ENCODE measurements at places on chromosomes 13 and 19.
A peak's percentile ranks its signal among the peaks of the same experiment; 100 is the strongest.

GRCh38 chr13:61170856-61171255, 244.8 kb downstream of the PCDH20 start:
- DNase-seq, result no peak

DNA sequence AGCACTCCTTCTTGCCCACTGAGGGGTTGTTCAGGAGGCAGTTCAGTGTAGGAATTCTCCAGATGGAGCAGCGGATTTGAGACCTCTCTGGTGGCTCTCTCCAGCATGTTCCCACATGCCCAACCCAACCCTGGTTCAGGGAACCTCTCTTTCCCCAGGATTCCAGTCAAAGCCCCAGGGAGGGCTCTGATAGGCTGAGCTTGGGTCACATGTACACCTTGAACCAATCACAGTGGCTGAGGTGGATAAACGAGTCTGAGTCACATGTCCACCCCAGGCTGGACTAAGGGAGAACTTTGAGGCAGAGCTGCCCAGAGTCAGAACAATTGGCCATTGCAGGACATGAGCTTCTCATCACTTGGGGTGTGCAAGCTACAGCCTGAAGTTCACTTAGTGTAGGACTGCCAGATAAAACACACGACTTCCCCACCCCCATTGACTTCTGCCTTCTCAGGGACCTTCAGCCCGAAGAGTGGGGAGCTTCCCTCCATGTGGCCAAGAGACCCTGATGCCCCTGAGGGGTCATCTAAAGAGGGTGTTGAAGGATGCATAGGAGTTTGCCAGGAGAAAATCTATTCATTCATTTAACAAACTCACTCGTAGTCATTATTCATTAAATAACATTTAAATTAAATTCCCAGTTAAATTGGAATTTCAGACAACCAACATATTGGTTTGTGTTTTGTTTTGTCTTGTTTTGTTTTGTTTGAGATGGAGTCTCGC, 4.0 kb upstream of the MAST3 start:
- peak; percentile 18 for DNase-seq

DNA sequence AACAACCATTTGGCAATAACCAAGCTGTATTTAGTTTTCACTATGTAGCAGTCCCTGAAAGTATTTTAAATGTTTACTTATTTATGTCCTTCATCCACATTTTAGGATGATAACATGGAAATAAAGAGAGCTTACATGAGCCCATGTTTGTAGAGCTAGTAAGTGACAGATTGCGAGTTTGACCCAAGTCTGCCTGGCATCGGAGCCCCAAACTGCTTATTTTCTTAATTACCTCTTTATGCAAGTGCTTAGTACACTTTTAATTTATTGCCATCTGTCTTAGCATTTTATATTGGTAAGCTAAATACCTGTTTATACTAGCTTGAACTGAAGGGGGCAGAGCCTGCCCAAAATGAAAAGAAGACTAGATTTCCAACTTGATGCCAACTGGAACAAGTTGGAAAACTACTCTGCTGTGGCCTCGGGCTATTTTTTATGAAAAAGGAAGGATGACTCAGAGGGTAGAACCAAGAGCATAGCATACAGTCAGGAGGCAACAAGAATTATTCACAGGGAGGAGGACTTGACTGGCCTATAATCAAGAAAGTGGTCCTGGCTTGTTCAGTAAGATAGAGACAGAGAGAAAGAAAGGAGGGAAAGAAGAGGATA, 150.2 kb downstream of the NDFIP2 start:
- peak; percentile 33 for DNase-seq

DNA sequence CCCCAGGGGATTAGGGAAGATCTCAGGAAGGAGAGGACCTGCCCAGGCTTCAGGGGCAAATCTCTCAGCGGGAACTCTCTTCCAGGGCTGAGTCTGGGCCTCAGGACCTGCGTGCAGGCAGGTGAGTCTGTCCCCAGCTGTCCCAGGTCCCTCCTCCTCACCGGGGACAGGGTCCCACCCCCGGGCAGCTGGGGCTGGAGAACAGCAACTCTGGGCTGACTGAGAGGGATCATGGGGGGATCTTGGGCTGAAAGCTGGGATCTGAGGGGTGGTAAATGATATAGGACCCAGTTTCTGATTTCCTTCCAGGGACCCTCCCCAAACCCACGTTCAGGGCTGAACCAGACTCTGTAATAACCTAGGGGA, 14.3 kb downstream of the LILRA1 start:
- DNase-seq, result no peak

DNA sequence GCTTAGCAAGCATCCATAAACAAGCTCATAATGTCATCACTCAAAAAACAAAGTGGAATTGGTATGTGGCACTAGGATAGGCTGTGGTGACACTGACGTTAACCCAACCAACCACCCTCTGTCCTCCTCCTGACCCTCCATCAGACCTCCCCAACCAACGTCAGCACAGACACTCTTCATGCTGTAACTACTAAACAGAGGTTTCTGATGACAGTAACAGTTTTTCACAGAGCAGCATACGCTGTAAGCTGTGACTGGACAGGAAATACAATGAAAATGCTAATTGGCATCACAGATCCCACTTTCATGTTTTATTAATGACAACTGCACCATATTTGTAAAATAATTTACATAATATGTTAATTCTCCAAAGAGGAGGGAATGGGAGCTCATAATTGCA, 238.0 kb downstream of the IRS2 start:
- no peak for DNase-seq

GRCh38 chr13:114146173-114146572, 13.8 kb upstream of the RASA3 start:
- no peak for DNase-seq

DNA sequence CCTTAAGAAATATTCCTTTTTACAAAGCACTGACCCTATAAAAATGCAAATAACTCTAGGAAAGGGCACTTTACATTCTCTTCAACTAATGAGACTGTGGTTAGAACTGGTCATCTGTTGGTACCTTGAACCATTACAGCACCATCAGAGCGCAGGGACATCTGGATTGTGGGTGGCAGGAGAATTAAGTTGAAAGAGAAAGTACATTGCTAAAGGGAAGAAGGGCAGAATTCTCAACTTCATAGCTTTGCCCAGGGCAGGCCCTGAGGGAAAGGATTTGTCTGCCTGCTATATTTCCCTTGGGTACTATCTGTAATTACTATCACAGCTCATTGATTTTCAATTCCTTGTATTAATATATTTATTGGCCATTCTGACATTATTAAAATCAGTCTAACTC, 196.8 kb downstream of the KLF12 start:
- DNase-seq, result no peak

DNA sequence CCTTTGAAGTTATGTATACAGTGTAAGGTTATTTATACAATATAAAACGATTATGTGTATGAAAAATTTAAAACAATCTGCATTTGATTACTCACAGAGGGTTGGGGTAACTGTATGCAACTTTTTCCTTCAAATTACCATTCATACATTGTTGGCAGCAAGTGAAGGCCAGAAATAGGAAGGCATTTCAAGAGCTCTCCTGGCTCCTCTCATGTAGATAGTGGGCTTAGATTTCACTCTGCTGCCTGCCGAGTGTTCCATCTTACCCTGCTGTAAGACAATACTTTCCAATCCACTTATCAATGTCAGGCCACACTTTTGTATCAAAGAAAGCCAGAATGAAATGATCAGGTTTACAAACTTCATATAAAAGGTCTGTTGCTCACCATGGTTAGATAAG, 245.2 kb downstream of the DNAJC15 start:
- no peak for DNase-seq

DNA sequence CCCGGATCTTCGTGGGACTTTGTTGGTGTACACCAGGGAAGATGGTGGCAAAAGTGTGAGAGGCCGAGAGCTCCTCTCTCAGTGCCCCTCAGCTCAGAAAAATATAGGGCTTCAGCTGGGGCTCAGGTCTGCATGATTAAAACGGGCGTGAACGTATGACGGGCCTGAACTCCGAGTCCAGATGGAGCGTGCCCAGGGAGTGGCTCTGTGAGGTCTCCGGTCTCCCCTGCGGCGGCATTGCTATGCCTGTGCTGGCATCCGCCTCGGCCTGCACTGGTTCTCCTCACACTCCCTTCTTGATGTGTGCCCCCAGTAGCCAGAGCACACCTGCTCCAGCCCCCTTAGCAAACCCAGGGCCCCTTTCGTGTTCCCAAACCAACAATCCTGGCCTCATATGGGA, 82.0 kb downstream of the TEX29 start:
- no peak for DNase-seq

GRCh38 chr19:55453511-55454260, 7.8 kb downstream of the ISOC2 start:
- no peak for DNase-seq

GRCh38 chr13:35140321-35140720, 198.3 kb downstream of the NBEA start:
- no peak for DNase-seq

GRCh38 chr13:74024856-74025255, 109.3 kb downstream of the KLF12 start:
- no peak for DNase-seq

GRCh38 chr13:109665781-109666249, 120.6 kb downstream of the IRS2 start:
- DNase-seq, result no peak

GRCh38 chr13:75993241-75993640, 357.1 kb downstream of the LMO7 start:
- no peak for DNase-seq
